Endodermal cell (in vitro differentiated cells): ENCODE measurements at places on chromosomes 6 and 20. TPM values are rescaled to one million over a fixed set of nuclear protein-coding genes. Genes with fewer than 3 reads are reported as not detected.

Gene TULP1
- 2.9 to 4.0 TPM (median 3.5 TPM) in 3 replicates for total RNA-seq

Gene PLN
- total RNA-seq: not detected in 2 replicates

Gene FABP7
- 1.9 to 3.9 TPM (median 3.4 TPM) in 3 replicates for total RNA-seq

Gene NR2E1
- total RNA-seq: not detected in 2 replicates

Gene LGSN
- not detected in 3 replicates for total RNA-seq

Gene CTAGE9
- total RNA-seq: not detected in 2 replicates

Gene CGA
- total RNA-seq: not detected in 3 replicates

Gene C6orf52
- 1.7 to 4.1 TPM (median 2.1 TPM) in 3 replicates for total RNA-seq

Gene SAMD10
- total RNA-seq: 3.2 to 7.2 TPM (median 5.6 TPM) in 3 replicates

Gene ARMH2
- total RNA-seq: not detected in 3 replicates

Gene ZNF335
- total RNA-seq: 17.3 to 19.2 TPM (median 18.3 TPM) in 3 replicates

Gene C4A
- 3.2 and 6.2 TPM in 2 replicates for total RNA-seq

Gene UBE3D
- total RNA-seq: 16.7 to 20.8 TPM (median 18.0 TPM) in 3 replicates

Gene RAB44
- total RNA-seq: not detected in 3 replicates

Gene CNKSR3
- total RNA-seq: 5.6 and 5.9 TPM in 2 replicates

Gene GABRR1
- 0.63 TPM in 1 of 3 replicates, not detected in the others for total RNA-seq

Gene GRM1
- 0.62 to 0.80 TPM (median 0.70 TPM) in 3 replicates for total RNA-seq

Gene NTSR1
- 0.09 to 0.62 TPM (median 0.40 TPM) in 3 replicates for total RNA-seq

Gene THBS2
- total RNA-seq: 0.99 and 1.1 TPM in 2 replicates

Gene CST7
- not detected in 2 replicates for total RNA-seq
